ENCODE measurements at places on chromosomes 2 and 18.

GRCh38 chr18:63131106-63131958 is 188.2 kb downstream of the BCL2 start:
- DNase-seq = no peak

DNA sequence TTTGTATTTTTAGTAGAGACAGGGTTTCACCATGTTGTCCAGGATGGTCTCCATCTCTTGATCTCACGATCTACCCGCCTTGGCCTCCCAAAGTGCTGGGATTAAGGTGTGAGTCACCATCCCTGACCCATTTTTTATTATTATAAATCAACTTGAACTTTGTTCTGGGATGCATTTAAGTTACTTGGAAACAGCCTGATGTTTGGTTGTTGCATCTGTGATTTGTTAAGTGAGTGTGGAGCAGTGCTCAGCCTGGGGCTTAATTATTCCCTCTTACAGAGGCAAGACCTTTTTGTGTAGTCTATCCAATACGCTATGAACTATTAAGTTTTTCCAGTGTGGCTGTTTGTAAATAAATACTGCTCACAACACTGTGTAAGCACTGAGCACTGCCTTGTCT is 32.6 kb downstream of the MTA3 start:
- DNase-seq = no peak

- DNase-seq = no peak
These were observed 65.6 kb upstream of the REV1 start for GRCh38 chr2:99555404-99555803.

DNA sequence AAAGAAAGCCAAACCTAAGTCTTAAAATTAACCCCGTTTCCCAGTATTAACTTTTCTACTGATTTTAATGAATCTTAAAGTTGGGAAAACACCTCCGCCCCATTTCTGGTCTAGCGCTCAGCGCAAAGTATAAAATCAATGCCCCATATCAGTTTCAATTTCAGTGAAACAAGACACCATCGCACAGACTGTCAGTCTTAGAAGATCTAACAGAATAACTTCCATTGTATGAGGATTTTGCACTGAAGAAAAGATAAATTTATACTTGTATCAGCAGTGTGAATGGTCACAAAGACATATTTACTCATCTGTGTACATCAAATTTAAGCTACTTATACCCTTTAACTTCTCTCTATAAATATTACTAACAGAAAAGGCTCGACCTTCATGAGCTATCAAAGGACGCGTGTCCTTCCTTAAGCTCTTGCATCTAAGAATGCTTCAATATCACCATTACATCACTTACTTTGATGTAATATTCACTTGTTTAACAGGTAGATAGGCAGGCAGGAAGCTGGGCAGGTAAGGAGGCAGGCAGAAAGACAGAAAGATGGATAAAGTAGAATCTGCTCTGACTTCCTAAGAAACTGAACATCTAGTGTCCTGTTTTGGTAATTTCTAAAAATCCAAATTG is 183.0 kb downstream of the TCF4 start:
- DNase-seq = no peak

- no peak for DNase-seq
These were observed 55.4 kb downstream of the FASTKD2 start for GRCh38 chr2:206820807-206821206.

DNA sequence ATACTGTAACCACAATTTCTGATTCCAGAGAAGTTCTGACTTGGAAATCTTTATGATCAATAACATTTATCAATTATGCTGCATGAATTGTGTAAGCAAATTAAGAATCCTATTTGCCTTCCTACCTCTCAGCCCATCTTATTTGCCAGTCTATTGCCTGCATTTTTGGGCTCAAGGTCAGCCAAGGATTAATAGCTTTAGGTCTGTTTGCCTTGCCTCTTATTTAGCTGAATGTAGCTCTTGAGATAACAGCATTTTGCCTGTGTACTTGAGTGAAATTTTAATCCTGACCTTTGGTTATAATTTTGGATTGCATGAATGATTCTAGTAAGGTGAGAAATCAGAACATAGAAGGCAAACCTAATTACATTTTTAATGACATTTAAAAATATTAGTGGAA is 51.2 kb downstream of the MYO3B start:
- DNase-seq = no peak

DNA sequence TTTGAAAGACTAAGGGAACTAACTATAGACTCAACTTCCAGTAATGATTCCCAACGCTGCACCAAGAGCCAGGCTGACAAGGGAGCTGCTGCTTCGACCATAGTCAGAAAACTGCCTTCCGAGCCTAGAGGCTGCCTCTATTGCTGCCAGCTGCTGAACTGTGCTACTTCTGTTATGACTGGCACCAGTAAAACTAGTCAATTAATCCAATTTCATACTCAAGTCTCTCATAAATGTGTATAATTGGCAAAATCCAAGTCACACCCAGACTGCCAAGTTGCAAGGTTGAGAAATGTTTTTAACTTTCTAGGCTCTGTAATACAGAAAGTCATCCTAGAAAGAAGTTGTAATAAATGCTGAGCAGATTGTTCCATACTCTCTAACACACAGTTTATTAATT is 117.4 kb downstream of the SPOPL start:
- no peak for DNase-seq

DNA sequence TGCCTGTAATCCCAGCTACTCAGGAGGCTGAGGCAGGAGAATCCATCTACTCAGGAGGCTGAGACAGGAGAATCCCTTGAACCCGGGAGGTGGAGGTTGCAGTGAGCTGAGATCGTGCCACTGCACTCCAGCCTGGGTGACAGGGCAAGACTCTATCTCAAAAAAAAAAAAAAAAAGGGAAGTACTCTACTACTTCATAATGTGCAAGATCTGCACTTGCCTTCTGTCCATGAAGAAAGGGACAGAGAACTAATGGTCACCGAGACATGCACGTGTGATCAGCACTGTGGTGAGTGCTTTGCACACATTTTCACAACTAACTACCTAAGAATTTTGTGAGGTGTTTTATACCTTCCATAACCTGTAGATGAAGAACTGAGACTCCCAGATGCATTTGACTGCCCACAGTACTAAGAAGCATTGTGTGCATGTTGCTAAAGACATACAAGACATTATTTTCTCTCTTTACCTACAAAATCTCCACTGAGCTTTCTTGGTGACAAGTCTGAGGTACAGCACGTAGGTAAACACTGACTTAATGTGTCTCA is 784.8 kb upstream of the ID2 start:
- no peak for DNase-seq

GRCh38 chr18:59048378-59048777 is 91.3 kb upstream of the SEC11C start:
- no peak for DNase-seq

- DNase-seq = no peak
These were observed 87.0 kb downstream of the LIPG start for GRCh38 chr18:49648811-49649210.

GRCh38 chr2:181973171-181973783 is 12.4 kb upstream of the PPP1R1C start:
- no peak for DNase-seq

DNA sequence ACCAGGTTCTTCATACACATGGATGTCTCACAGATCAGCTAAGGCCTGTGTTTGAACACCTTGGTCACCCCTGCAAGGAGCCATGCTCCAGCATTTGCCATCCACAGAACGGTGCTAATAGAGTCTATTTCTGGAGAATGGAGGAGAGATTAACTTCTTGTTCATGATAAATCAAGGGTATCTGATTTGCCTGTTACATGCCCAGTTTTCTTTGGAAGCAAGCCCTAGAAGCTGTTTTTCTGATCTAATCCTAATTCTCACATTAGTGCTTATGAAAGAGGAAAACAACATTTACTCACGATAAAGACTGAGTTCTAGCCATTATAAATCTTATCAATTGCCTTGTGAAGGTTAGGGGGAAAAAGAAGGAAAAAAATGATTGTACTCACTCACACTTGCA is 119.6 kb upstream of the DTNA start:
- no peak for DNase-seq

- DNase-seq = no peak
These were observed 60.3 kb upstream of the LMAN1 start for GRCh38 chr18:59419386-59419785.

- peak; percentile 53 for DNase-seq
These were observed 67.1 kb upstream of the EPAS1 start for GRCh38 chr2:46230115-46230571.

DNA sequence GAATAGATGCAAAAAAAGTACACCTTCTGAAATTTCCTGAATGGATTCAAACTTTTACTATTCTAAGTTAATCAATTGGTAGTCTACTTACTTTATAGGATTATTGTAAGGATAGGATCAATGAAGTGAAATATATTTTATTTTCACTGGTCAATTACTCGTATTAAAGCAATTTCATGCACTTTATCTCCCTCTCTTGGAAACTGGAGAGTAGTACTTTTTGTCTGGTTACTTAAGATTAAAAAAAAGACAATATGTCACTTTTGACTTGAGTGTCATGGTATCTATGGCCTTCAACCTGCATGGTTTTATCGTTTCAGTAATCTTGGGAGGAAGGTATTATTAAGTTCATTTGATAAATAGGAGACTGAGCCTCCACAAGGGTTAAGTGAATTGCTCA is 1.0 kb upstream of the KYNU start:
- DNase-seq = no peak

Data from tibial artery (tissue), 4 donors.